Activated CD4-positive, alpha-beta T cell treated with anti-CD3 and anti-CD28 coated beads, Interleukin-2, amount 10 ng/mL, durations not matched to agents 7 days and 5 days (primary cell): ENCODE measurements at places on chromosomes 2 and 18. TPM values are rescaled to one million over a fixed set of nuclear protein-coding genes. Genes with fewer than 3 reads are reported as not detected.

ABCG8 gene
- not detected for total RNA-seq

NFU1 gene
- 16.4 TPM for total RNA-seq

PPP1CB gene
- total RNA-seq, result 171 TPM

SKA1 gene
- total RNA-seq, result 51.4 TPM

TFPI gene
- total RNA-seq, result not detected
